ENCODE measurements at places on chromosomes 3 and 15.

DNA sequence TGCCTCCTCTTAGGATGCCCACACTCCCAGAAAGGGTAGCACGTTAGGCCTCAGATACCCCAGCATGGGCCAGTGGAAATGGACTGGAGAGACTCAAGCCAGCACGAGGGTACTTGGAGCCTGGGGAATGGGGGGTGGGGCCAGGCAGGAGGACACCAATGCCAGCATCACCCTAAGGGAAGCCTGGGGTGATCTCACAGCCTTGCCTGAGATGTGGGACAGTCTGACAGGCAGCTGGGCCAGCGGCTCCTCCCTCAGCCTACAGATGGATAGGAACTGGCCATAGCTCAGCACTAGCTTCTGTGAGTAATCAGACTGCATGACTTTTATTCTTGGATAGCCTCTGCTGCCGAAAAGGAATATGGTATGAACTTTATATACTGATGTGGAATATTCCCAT is 59.6 kb upstream of the MRPS22 start:
- DNase-seq: no peak

- peak; percentile 61 for DNase-seq
These were observed 621 bp downstream of the RGMA start for GRCh38 chr15:93088200-93088980.

DNA sequence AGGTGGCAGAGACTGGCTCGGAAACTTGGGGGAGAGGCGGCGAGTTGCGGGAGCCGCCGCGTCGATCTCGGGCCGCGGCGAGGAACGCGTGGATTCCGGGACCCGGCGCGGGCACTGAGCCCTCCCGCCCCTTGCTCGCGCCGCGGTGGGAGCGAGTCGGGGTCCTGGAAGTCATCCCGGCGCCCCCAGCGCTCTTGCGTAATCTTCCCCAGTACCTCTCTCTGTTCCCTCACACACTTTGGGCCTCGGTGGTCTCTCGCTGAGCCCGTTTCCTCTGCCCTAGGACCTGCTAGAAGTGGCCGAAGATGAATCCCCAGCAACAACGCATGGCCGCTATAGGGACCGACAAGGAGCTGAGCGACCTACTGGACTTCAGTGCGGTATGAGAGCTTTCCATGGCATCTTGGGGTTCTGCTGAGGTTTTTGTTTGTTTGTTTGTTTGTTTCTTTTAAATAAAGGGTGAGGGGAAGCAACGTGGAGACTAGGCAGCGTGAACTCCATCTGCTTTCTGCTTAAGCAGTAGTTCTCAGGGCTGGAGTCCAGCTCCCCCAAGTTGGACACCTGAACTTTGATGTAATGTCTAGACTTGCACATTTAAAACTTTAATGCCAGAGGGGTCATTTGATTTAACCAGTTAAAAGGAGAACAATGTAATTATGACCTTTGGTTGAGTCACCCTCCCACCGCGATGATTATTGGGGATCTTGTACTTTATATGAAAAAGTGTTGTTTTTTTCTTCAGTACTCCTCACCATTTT is 1.3 kb downstream of the TCF12 start:
- DNase-seq: peak; percentile 20

- DNase-seq: no peak
These were observed 150.9 kb upstream of the MCTP2 start for GRCh38 chr15:94080416-94080815.

DNA sequence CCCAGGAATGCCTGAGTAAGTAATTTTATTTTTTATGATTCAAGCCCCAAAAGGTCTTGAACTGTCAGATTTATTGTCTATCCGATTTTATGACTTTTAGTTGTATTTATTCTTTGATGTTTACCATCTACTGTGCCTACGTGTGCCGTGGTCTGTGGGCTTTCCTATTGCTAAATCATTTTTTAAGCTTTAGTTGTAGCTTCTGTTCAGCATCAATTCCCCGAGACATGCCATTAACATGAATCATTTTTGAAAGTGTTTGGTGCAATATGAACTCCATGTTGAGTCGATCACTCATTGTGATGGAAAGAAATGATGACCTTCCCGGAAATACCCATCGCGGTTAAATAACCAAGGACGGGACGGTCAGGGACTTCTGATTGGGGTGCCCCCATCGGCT is 268.7 kb upstream of the THRB start:
- no peak for DNase-seq

- no peak for DNase-seq
These were observed 151.5 kb downstream of the GOLGA6L4 start for GRCh38 chr15:84387086-84387485.

DNA sequence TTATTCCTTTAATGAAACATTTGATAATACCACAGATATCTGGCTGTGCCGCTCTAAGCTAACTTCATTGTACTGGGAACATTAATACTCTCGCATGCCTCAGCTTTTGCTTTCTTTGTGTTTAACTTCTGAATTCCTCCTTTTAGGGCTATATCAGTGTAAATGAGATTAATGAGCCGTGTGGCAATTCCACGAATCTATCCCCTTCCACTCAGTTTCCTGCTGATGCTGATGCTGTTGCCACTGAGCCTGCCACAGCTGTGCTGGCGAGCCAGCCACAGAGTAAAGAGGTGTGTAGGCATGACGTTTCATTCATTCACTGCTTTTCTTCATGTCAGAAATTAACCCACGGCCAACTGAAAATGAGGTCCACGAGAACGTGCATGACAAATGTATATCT is 30.0 kb upstream of the ABHD10 start:
- no peak for DNase-seq

DNA sequence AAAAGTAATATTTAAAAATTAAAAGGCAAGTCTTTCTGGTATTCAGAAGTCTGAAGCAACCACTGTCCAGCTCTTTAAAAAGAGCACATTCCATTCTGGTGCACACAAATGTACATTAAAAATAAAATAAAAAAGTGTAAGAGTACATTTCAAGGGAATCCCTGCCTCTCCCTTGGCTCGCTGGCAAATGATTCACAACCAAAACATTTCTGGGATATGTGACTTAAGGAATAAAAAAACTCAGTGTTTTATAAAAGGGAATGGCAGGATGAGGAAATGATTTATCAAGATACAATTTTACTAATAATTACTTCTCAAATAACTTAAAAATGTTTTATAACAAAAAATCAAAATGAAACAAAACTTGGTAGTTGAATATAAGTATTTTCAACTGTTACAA is 23.8 kb upstream of the ANXA2 start:
- DNase-seq: no peak

All from NCI-H1092 treated with DMSO at 0.1 percent for 48 hours (cell line).